ENCODE measurements at places on chromosomes 12 and 14.

DNA sequence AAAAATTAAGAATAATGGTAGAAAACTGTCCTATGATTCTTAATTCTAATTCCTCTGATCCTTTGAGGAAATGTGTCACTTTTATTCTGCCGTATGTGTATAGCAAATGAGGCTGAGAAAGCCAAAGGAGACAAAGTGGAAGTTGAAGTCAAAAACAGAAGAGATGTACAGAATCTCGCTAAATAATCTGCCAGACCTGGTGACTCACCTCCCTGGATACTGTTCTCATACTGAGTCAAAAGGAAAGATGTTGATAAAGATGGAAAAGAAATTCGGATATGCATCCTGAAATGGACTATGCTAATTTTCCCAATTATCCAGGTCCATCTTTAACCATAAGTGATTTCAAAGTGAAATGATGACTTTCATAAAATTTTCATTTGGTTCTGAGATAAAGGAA is 92.5 kb downstream of the DUSP6 start:
- DNase-seq, result no peak

DNA sequence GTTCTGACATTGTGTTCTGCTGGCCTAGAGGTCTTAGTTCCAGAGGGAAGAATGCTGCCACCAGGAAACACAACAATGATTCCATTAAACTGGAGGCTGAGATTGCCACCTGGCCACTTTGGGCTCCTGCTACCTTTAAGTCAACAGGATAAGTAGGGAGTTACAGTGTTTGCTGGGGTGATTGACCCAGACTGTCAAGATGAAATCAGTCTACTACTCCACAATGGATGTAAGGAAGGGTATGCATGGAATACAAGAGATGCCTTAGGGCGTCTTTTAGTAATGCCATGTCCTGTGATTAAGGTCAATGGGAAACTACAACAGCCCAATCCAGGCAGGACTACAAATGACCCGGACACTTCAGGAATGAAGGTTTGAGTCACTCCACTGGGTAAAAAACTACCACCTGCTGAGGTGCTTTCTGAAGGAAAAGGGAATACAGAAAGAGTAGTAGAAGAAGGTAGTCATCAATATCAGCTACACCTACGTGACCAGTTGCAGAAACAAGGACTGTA is 852.6 kb downstream of the LRFN5 start:
- DNase-seq, result no peak

DNA sequence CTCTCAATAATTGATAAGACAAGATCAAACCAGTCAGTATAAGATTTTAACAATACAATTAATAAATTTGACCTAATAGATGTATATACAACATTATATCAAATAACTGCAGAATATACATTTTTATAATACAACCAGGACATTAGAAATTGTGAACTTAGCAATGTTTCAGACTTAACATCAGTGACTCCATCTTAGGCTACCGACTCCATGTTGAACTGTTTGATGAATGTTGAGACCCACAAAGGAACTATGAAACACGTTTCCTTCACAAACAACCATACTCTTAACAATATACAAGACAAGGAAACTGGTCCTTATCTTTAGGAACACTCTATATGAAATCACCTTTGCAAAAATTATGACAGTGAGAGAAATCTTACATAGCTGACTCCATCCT is 13.9 kb upstream of the LALBA start:
- DNase-seq, result no peak

GRCh38 chr12:54497883-54498282 is 331 bp downstream of the NCKAP1L start:
- DNase-seq, result no peak

DNA sequence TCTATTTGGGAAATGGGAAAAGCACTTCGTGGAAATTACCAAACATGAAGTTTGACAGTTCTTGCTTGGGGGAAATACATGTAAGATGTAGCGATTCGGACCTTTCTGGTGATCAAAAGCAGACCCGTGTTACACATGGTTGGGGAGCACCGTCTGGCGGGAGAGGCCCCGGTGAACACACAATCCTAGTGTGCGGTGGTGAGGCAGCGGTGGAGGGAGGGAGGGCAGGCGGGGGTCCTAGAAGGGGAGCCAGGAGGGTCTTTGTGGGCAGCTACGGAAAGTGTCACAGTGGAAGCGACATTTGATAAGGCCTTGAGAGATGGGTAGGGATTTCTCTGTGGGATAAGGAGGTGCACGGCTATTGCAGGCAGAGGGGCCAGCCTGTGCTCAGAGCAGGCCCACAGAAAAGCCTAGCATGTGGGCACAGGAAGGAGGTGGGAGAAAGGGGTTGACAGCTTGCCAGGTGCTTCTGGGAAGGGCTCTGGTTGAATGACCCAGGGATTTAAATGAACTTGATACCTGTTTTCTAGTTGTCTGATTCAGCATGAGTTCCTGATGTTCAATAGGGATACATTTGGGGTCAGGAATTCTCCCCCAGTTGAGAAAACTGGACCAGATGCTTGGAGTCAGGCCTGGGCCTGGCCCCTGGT is 7.2 kb downstream of the MVK start:
- no peak for DNase-seq

Measured in effector CD4-positive, alpha-beta T cell (primary cell).